ENCODE measurements at places on chromosomes 6 and 20.
A peak's percentile ranks its signal among the peaks of the same experiment; 100 is the strongest.

DNA sequence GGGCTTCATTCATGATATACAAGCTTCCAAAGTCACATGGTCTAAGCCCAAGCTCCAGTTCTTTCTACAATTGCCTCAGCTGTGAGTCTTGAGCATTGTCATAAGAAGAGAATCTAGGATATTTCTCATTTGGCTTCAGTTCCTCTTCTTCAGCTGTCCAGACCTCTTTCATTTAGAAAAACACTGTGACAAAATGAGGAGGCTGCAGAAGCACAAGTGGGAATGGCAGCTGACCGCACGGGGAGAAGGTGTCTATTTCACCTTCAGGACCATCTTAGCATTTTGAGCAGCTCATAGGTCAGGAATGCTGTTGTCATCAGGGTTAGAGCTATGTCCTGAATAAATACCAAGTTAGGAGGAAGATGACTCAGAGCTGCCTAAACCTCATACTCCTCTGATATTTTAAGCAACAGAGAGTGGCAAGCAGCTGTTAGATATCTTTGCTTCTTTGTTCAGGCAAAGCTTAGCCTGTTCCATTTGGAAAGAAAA lies 390.1 kb upstream of the CITED2 start:
- DNase-seq: no peak

- no peak for DNase-seq
Measured at GRCh38 chr20:53253668-53254067, 281.5 kb downstream of the TSHZ2 start.

DNA sequence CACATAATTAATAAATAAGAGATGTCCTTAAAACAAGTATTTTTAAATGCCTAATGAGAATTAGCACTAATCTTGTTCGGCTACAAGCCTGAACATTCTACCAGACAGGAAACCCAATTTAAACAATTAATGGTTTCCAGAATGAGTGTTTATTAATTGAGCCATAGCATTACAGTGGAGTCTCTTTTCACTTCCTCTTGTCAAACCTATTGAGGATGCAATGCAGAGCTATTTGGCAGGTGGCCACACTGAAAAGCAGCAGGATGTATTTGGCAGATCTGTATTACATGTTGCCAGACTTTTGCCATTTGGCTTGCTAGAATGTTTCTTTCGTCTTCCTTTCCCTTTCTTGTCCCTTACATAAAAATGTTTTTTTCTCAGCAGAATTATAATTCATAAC lies 475.2 kb upstream of the MARCKS start:
- DNase-seq: no peak

DNA sequence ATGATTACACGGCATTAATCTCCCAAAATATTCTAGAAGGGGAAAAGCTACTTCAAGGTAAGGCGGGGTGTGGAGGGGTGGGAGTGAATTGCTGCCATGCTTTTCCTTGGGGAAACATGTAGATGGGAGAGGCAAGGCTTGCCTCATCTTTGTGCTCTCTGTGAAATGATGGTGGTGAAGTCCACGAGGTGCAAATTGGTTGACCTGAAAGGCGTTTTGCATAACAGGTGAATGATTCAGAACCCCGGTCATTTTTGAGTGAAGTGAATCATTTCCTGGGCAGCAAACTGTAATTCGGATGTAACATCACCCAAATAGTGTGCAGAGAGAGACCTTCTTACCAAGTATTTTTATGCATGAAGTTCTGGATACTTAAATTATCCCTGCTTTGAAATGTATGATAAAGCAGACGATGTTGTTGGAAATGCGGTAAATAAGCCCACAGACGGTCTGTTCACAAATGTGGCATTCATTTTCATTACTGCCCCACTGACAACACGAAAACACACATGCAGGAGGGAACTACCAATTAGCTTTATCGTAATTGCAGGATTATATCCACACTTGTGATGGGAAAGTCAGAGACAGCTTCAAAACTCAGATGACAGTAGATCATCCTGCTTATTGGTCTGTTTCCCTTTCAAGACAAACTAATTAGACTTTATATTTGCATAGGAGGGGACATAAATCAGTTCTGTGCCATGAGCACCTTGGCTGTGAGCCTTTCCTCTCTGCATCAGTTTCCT lies 3.0 kb downstream of the CDH4 start:
- no peak for DNase-seq

DNA sequence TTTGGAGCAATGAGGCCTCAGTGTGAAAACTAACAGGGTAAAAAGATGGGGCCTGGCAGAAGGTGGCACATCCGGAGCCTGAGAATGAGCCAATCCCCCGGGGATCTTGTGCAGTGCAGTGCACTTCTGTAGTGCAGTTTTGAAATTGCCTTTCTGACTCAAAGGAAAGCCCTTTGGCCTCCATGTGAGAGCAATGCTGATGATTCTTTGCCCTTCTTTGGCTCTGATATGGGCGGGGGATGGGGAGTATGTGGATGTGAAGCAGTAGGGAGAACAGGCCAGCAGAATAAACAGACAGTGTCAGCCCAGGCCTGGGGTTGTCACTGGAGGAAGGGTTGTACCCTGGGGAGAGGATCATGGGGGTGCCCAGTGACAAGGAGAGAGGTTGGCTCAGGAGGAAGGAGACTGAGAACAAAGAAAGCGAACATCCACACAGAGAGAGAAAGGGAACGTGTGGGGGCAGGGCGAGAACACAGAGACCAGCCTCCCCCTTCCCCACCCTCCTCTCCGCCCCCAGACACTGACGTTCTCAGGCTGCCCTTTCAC lies 351.2 kb downstream of the CDC5L start:
- DNase-seq: no peak

DNA sequence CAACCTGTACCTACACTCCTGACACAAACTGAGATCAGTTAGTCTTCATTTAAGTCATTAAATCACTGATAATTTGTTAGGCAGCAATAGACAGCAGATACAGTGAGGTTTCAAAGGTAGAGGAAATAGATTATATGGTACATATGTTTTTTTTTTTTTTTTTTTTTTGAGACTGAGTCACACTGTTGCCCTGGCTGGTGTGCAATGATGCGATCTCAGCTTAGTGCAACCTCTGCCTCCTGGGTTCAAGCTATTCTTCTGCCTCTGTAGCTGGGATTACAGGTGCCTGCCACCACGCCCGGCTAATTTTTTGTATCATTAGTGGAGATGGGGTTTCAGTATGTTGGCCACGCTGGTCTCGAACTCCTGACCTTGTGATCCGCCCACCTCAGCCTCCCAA lies 38.2 kb upstream of the KIF13A start:
- no peak for DNase-seq

DNA sequence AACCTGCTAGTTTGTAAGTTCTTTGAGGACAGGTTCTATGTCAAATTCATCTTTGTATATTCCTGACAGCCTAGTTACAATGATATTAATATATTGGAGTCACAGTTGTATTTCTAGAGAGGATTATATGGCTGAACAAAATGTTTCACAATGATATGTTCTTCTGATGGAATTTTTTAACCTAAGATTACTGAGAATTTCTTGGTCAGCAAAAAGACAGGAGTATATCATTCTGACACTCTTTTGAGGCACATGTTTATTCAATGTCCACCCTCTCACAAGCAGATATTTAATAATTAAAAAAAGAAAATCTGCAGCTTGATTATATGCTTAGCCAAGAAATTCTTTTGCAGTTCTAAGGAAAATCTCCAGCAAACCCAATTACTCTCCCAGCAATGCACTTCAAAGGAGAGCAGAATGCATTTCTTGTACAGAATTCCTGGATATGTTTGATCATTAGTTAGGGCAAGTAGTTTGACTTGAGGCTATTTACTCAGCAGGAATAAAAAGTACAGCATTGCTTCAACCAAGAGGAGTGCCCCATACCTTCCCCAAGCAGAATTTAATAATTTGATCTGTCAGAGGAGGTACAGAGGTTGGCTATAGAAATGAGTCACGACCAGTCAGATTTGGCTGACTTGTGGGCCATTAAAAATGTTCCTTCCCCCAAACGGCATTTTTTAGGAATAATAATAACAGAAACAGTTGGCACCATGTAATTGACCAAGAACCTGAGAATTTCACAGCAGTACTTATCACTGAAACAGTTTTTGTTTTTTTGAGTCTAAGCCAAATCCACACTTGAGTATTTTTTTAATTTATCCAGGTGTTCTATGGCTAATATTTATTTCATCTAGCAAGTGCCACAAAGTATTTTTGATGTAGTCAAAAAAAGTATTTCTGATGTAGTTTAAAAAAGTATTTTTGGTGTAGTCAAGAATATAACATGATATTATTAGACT lies 508.1 kb upstream of the FLRT3 start:
- DNase-seq: no peak

- no peak for DNase-seq
Measured at GRCh38 chr6:81774542-81774941, 22.1 kb upstream of the TENT5A start.

DNA sequence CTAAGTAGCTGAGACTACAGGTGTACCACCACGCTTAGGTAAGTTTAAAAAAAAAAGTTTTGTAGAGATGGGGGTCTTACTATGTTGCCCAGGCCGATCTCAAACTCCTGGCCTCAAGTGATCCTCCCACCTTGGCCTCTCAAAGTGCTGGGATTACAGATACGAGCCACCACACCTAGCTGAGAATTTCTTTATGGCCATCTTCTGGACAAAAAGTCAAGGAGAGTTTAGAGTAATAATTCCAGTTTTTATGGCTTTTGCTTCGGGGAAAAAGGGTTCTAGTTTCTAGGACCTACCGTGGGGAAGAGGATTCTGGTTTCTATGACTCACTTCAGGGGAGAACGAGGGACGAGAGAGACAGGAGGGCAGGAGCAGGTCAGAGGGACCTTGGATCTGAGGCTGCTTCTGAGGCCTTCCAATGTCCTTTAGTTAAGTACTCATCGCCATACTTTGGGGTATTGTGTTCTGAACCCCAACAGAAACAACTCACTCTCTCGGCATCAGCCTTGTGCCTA lies 69.3 kb upstream of the IER3 start:
- no peak for DNase-seq

DNA sequence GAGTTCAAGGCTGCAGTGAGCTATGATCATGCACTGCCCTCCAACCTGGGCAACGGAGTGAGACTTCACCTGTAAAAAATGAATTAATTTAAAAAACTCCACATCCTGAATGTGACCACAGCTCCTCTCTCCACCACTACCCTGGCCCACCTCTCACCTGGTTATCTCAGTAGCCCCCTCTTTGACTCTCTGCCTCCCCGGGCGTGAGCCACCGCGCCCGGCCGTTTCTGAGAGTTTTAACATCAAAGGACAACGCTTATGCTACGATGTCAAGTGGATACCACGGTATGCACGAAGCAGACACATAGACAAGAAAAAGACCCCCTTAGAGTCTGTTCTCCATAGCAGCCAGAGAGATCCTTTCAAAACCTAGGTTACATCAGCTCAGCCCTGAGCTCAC lies 48.7 kb downstream of the FGD2 start:
- no peak for DNase-seq

GRCh38 chr6:38676236-38676973 lies 26.5 kb downstream of the GLO1 start:
- DNase-seq: no peak

- no peak for DNase-seq
Measured at GRCh38 chr6:148816117-148816516, 69.3 kb downstream of the UST start.

DNA sequence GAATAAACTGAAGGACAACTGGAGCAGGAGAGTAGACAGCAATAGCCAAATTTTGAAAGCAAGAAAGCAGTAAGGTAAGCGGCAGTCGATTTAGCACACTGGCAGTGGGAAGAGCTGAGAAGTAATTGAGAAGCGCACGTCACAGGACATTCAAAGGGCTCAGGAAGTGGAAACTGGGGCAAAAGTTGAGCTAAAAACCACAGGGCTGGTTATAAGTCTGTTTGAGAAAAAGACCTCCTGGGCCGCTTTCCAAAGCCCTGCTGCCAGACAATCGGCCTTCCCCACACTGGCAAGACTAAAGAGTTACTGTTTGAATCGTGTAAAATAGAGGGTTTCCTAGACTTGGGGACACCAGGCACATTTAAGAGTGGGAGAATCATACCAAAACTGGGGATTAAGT lies 161.4 kb downstream of the DNAH8 start:
- DNase-seq: peak; percentile 3

DNA sequence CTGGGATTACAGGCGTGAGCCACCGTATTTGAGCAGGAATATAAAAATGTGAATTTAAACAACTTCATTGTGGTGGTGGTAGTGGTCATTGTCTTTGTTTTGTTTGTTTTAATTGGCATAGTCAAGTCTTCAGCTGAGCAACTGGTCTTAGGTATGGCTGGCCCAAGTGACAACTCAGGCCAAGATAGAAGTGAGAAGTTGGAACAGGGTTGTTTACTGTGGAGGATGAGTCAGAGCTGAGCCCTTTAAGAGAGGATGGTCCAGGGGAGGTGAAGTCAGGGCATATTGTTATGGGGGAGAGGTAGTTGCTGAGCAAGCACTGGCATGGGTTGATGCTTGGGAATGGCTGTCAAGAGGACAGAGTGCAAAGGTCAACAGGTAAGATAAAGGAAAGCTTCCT lies 308.2 kb downstream of the FARS2 start:
- DNase-seq: no peak

- DNase-seq: no peak
Measured at GRCh38 chr6:135002974-135003703, 51.5 kb downstream of the HBS1L start.

DNA sequence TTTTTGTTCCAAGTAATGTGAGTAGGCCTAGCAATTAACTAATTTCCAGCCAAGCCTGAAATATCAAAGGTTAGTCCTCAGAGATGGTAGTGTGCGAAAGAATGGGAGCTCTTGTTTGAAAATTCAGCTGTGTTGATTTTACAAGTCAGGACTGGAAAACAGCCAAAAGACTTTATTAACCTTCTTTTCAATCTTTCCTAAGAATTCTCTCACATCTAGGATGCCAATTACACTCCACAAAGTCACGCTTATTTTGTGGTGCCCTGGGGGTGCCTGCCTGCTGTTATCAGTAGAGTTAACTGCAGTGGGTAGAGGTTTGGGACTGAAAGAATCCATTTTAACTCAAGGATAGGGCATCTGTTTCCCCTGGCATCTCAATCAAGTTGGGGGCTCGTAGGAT lies 30.7 kb upstream of the MAP3K4 start:
- no peak for DNase-seq

- DNase-seq: no peak
Measured at GRCh38 chr6:158259136-158259535, 53.1 kb upstream of the TULP4 start.

GRCh38 chr6:160106701-160107100 lies 14.9 kb upstream of the SLC22A1 start:
- no peak for DNase-seq

GRCh38 chr6:127115746-127116145 lies 2.7 kb upstream of the RSPO3 start:
- no peak for DNase-seq

Data from stimulated activated CD4-positive, alpha-beta T cell treated with anti-CD3 and anti-CD28 coated beads, Interleukin-1b, Interleukin-23, amount 100 ng/mL, for 1 hour (primary cell).